ENCODE measurements at places on chromosomes 5 and 9. TPM values are rescaled to one million over a fixed set of nuclear protein-coding genes. Genes with fewer than 3 reads are reported as not detected.

Gene SHISAL2B
- 1.6 TPM for polyA plus RNA-seq

Gene ELOVL7
- 1.1 TPM for polyA plus RNA-seq

Gene GARIN3
- polyA plus RNA-seq = not detected

Gene BARHL1
- not detected for polyA plus RNA-seq

Gene BTNL3
- 0.22 TPM for polyA plus RNA-seq

Gene TLR4
- 13.8 TPM for polyA plus RNA-seq

Gene HAVCR2
- polyA plus RNA-seq = 6.6 TPM

Gene ADGRD2
- not detected for polyA plus RNA-seq

Gene PPP3R2
- not detected for polyA plus RNA-seq

Gene TAF1L
- polyA plus RNA-seq = not detected

Gene PHPT1
- polyA plus RNA-seq = 141 TPM

Gene ECM2
- polyA plus RNA-seq = 24.0 TPM

Gene PCDHA11
- not detected for polyA plus RNA-seq

Gene SLC36A3
- not detected for polyA plus RNA-seq

Gene PCDHGA4
- polyA plus RNA-seq = 0.98 TPM

Data from adipose tissue (tissue), 3 donors.